Smooth muscle cell of the brain vasculature (primary cell): ENCODE measurements at places on chromosomes 1 and 21.

- DNase-seq = no peak
Observed at GRCh38 chr1:48610628-48611542, 138.9 kb upstream of the SPATA6 start.

DNA sequence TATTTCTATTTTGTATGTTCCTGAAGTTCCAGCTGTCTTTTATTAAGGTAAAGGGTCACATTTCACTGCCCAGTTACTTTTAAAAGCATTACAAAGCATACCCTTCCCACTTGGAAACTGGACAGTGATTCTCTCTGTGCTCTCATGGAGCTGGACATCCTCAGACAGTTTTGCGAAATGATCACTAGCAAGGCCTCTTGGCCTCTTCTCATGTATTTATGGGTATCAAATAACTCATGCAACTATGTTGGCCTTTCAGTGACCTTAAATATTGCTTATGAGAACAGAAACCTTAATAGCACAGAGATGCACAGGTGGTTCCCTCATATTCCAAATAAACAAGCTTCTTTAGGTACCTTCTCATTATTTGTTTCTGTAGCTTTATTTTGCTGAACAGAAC is 7.9 kb upstream of the AMPD1 start:
- no peak for DNase-seq

DNA sequence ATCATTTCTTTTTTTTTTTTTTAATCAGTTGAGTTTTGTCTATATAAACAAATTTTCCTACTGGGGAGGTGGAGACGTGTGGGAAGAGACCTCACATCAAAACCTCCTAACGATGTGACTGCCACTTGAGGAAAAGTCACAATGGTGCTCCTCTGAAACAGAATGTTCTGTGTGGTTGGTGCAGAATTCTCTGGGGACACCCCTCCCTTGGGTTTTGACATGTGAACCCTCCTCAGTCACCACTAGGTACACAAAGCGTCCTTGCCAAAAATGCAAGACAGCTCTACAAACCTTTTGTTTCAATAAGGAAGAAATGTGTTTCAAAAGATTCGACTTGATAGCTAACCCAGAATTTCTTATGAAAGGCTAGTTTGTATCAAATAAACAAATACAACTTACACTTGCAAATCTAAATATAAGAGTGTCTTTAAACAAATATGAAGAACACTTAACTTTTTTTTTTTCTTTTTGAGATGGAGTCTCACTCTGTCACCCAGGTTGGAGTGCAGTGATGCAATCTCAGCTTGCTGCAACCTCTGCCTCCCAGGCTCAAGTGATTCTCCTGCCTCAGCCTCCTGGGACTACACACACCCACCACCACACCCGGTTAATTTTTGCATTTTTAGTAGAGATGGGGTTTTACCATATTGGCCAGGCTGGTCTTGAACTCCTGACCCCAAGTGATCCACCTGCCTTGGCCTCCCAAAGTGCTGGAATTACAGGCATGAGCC is 9.3 kb downstream of the SLC25A24 start:
- no peak for DNase-seq

DNA sequence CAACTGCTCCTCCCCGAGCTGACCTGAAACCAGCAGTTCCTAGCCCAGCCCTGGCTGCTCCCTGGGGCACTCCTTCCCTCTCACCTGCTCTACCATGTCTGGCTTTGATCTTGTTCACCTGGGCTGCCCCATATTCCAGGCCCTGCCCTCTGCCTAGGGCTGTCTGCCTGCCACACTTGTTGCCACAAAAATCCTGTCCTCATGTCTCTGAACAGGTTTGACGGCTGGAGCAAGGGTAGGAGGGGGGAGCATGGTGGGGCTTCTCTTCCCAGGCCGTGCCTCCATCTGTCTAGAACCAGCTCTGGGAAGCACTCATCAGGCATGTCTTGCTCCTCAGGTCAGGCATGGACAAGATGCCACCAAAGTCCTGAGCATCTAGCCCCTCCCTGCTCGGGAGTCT is 44.3 kb upstream of the WNT2B start:
- DNase-seq = no peak

- DNase-seq = no peak
Observed at GRCh38 chr1:60255565-60255964, 182.0 kb upstream of the C1orf87 start.

GRCh38 chr1:77688939-77689338 is 6.5 kb upstream of the ZZZ3 start:
- no peak for DNase-seq

- no peak for DNase-seq
Observed at GRCh38 chr1:147851149-147851548, 51.4 kb upstream of the GJA8 start.

DNA sequence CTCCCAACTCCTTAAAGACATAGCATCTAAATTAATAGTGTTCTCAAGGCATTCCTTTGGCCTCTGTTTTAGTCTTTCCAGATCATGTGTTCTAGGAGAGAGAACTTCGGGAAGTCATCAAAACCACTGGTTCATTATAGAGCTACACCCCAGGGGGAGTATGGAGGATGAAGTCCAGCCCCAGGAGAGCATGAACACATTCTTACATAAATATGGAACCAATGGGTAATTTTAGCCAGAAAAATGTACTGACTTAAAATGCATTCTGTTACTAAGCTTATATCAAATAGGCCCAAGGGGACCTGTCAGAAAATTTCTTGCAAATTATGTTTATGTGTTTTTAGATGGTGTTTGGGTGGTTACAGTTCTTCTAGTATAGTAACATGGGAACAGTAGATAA is 165.2 kb downstream of the NTMT2 start:
- DNase-seq = no peak

DNA sequence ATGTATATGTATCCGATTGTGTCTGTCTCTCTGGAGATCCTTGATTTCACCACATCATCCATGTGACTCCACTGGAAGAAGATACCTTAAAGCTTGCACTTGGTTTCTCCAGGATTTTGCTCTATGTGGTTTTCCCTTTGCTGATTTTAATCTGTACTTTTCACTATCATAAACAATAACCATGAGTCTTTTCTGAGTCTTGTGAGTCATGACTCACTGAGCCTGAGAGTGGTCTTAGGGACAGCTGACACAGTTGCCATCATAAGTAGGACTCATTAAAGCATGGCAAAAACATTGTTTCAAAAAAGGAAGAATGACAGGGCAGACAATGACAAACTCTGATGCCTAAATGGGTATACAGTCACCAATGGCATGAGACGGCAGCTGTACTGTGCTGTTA is 226.2 kb downstream of the AKT3 start:
- DNase-seq = no peak

DNA sequence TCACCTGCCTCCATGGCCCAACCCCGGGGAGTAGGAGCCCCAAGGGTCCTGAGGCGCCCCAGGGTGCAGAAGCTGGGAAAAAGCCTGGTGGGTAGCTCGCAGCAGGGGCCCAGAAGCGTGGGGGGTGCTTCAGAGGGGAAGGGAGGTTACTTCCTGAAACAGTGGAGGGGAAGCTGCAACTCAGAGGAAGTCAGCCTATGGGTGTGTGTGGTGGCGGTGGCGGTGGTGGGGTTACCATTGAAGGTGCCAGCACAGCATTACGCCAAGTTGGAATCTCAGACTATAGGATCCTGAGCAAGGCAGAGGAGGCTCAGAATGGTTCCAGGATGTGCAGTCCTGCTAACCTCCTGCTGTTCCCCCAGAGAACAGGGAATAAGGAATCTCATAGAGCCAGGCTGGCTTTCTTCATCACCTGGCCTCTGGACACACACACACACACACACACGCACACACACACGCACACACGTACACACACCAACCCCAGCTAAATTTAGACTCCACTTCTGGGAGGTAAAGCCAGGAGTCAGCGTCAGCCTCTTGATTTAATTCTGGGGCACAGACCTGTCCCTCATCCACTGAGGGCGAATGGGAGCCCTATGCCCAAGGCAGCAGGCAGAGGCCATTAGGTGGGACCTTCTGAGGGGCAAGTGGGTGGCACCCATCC is 1.3 kb downstream of the DENND4B start:
- DNase-seq = no peak

- no peak for DNase-seq
Observed at GRCh38 chr1:214823311-214824117, 220.5 kb downstream of the CENPF start.

GRCh38 chr1:118143121-118143520 is 41.9 kb downstream of the SPAG17 start:
- DNase-seq = no peak

GRCh38 chr1:178055779-178056471 is 38.0 kb upstream of the RASAL2 start:
- no peak for DNase-seq

- DNase-seq = no peak
Observed at GRCh38 chr1:31902510-31902860, 35.7 kb downstream of the PTP4A2 start.

GRCh38 chr1:100299521-100300222 is 33.7 kb downstream of the RTCA start:
- no peak for DNase-seq

DNA sequence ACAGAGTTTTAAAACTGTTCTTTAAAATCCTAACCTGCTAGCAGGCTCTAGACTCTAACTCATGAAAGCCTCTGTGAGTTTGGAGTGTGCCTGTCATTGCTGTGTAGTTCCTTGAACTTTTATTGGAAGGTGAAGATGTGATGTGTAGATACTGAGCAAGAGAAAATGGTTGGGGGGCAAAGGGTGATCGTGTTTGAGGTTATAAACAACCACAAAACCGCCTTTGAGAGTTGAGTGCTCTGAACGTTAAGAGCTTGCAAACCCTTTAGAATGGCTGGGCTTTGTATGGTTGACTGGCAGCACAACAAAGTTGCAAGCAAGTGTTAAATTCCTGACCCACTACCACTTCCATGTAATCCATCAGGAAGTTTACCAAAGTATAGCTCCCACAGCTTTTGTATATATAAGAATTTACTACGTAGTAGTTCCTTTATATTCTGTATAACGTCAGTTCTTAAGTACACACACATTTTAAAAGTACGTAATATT is 19.6 kb downstream of the BACE2 start:
- DNase-seq = no peak

GRCh38 chr1:25501235-25502058 is 42.0 kb upstream of the LDLRAP1 start:
- no peak for DNase-seq

DNA sequence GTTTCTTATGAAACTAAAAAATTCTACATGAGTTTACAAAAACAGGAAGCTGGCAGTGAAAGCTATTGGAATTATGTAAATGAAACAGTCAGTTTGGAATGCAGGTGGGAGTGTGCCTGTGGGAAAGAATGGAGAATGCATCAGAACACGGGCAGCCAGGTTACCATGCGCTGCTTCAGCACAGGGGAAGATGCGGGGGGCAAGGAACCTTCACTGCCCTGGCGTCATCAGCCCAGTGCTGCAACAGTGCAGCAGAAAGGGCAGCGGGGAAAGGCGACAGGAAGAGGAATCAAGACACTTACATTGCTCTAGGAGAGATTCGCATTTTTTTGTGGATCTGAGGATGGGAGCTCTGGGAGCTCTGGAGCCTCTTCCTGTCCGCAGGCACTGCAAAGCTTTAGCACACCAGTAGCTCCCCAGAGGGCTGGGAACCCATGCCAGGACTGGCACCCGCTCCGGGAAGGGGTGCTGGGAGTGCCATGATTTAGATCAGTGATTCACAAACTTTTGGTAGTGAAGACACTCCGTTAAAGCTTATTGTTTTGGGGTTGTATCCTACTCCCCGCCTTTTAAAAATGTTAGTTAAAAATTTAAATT is 64.1 kb upstream of the WDR26 start:
- no peak for DNase-seq

DNA sequence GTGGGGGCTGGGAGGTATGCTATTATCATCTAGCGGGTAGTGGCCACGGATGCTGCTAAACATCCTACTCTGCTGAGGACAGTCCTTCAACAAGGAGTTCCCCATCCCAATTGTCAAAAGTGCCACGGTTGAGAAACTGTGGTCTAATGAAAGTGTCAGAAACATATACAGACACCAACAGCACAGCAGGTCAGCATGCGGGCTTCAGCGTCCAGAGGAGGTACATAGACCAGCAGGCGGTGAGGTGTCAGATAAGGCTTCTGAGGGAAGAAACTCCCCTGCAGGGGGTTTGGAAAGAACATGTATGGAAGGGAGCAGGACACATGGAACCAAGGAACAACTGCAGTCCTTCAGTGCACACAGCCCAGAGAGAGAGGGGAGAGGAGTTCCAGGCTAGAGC is 4.8 kb upstream of the TTC4 start:
- no peak for DNase-seq

- DNase-seq = no peak
Observed at GRCh38 chr1:85398391-85399064, 66.4 kb downstream of the DDAH1 start.

GRCh38 chr1:153921080-153921802 is 1.5 kb downstream of the GATAD2B start:
- DNase-seq = no peak

GRCh38 chr1:3573500-3573899 is 37.8 kb downstream of the MEGF6 start:
- no peak for DNase-seq

DNA sequence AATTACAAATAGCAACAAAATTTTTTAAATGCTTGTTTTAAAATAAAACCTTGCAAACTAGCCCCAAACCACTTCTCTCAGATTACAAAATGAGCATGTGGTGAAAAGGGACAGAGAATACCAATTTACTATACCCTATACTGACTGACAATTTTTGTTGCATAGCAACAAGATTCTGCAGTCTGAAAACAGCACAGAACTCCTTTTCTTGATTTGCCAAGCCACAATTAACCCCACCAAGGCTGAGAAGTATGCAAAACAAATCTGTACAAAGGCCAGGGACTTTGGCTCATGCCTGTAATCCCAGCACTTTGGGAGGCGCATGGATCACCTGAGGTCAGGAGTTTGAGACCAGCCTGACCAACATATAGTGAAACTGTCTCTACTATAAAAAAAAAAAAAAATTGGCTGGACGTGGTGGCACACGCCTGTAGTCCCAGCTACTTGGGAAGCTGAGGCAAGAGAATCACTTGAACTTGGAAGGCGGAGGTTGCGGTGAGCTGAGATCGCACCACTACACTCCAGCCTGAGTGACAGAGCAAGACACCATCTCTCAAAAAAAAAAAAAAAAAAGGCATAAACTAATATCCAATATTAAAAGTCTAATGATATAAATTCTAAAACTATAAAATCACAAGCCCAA is 21.8 kb downstream of the ENAH start:
- DNase-seq = no peak

GRCh38 chr1:60709426-60709825 is 372.9 kb upstream of the NFIA start:
- DNase-seq = no peak
